Stimulated activated CD4-positive, alpha-beta T cell treated with anti-CD3 and anti-CD28 coated beads, Interleukin-1b, Interleukin-23, amount 100 ng/mL, for 24 hours (primary cell): ENCODE measurements at places on chromosomes 13 and 19.

DNA sequence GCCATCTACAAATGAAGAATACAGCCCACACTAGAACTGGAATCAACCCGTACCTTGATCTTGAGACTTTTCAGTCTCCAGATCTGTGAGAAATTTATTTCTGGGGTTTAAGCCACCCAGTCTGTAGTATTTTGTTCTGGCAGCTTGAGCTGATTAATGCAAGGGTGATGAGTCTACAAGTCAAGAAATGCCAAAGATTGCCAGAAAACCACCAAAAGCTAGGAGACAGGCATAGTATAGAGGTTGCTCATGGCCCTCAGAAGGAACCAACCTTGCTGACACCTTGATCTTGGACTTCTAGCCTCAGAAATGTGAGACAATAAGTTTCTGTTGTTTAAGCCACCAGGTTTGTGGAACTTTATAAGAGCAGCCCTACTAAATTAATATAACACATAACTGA, 428.2 kb upstream of the KLF12 start:
- no peak for DNase-seq

DNA sequence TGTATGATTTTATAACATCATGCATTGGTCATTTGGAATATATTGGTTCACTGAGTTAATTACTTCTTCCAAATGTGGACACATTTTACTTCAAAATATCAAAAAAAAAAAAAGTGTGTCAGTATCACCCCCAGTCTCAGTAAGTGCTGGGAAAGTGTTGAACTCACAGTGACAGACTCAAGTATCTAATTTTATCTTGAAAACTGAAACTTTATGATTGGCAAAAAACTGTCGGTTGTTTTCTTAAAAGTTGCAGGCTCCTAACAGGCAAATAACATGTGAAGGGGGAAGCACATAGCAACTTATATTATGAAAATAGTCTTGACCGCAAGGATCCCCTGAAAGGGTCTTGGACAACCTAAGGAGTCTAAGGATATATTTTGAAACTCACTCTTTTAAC, 33.5 kb upstream of the TPP2 start:
- no peak for DNase-seq

DNA sequence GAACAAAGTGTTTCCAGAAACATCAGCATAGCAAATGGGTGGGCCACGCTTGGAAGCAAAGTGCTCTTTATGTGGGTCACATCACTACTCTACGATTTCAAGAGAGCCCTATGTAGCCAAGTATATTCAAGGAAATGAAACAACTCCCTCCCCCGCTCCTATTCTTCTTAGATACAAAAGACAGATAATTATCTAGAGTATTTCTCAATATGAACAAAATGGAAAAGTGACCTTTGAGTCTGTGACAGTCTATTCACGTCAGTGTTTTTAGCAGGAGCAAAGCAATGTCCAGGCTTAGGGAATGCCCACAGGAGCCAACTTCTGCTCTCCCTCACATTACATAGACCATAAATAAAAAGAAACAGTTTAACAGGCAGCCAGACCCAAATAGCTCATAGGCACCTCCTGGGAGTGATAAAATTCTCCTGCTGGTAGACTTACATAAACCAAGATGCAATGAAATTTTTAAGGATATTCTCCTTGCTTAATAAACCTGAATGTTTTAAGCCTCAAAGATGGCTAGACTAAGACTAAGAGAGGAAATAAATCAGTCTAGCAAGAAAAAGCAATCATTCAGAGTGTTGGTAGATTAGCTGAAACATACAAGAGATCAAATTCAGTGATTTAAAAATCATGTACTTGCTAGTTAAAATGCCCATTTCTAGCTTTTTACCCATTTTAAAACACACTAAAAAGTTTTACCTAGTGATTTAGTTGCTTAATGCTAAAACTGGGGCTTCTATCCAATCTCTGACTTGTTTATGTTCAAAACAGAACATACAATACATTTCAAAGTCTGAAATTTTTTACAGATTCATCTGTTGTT, 182.8 kb downstream of the RGCC start:
- DNase-seq = no peak

DNA sequence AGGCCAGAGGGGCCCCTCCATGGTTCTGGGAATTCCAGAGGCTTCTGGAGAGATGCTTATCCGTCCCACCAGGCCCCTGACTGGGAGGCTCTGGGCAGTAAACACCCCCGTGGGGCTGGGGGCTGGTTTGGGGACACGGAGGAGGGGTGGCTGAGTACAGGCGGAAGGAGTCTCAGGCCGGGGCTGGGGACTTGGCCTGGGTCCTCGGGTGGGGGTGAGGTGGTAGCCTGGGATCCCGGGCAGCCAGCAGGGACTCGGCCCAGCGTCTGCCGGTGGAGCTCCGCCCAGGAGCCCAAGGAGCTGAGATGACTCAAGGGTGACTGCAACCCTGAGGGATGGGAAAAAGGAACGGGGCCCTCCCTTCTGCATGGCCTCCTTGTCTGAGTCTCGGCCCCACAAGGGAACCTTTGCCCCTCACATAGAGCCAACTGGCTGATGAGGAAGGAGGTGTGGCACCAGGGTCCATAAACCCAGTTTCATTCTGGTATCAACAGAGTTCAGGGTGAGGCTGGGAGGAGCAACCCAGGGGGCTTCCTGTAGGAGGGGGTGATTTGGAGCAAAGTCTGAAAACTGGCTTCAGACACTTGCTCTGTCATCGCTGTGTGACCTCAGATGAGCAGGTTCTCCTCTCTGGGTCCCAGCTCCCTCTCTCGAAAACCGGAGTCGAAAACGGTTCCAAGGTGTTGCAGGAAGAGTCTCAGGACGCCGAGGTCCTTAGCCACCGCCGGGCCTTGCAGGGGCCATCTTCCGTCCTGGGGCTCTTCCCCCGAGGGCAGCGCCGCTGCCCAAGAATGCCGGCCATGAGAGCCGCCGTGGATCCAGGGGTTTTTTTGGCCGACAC, 809 bp downstream of the MISP start:
- no peak for DNase-seq

GRCh38 chr13:27905650-27906049, 14.2 kb upstream of the PDX1 start:
- no peak for DNase-seq
